Panc1 (cell line): ENCODE measurements at places on chromosomes 12 and 14.

DNA sequence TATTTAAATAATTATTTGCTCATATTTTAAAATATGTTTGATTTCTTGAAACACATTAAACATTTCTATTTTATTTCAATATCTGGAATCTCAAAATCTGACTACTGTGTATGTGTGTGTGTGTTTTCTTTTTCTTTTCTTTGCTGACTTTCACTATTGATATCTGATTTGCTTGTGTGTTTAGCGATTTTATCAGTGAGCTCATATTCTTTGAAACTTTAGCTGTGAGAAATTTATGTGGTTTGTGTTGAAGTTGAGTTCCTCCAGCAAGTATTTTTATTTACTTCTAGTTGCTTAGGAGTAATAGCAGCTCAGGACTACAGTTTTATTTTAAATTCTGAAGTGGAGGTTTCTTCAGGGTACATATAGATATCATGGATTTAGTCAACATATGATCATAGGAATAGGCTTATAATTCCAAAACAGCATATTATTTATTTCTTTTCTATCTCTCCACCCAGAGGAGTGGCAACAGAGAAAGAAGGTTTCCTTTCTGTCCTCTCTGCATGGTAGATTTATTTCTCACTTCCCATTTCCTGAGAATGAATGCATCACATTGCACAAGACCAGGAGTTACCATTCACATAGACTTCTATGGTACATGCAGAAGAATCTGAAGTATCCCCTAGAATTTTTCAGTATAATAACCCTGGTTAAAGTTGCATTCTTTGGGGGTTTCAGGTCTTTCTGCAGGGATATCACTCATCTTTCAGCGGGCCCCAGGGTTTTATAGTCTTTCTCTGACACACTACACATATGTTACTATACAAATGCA, 60.5 kb downstream of the PTPRQ start:
- no peak for DNase-seq

GRCh38 chr12:39240587-39240986, 202.3 kb downstream of the KIF21A start:
- no peak for DNase-seq

GRCh38 chr12:110538869-110539622, 36.9 kb downstream of the RAD9B start:
- DNase-seq, result no peak

DNA sequence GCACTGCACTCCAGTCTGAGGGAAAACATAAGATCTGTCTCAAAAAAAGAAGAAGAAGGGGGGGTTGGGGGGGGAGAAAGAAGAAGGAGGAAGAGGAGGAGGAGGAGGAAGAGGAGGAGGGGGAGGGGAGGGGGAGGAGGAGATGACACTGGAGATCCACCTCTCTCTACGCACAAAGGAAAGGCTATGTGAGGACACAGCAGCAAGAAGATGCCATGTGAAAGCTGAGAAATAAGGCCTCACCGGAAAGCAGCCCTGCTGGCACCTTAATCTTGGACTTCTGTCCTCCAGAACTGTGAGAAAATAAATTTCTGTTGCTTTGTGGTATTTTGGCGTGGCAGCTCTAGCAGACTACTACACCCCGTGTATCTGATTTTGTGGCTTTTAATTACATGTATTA, 477.9 kb downstream of the MED13L start:
- DNase-seq, result no peak

DNA sequence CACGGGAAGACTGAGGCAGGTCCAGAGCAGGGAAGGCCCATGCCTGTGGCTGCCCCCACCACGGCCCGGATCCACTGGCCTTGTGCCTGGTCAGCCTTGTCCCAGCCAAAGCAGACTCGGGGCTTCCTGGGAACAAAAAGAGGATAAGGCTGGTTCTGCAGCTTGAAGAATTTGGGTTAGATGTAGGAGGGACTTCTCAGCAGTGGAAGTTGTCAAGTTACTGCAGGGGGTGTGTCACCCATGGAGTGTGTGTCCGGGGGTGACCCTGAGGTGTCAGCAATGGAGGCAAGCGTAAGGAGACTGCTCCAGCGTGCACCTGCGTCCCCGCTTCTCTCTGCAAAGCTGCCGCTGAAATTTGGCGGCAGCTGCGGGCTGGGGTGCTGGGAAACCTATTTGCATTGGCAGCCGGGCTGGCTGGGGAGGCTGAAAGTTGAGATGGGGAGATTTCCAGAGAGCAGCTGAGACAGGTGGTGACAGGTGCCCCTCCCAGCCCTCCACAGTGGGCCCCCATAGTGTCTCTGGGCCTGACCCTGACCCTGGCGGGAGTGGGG, 12.5 kb upstream of the TNFAIP2 start:
- no peak for DNase-seq

GRCh38 chr12:112134731-112135130, 9.4 kb downstream of the TRAFD1 start:
- DNase-seq, result no peak

DNA sequence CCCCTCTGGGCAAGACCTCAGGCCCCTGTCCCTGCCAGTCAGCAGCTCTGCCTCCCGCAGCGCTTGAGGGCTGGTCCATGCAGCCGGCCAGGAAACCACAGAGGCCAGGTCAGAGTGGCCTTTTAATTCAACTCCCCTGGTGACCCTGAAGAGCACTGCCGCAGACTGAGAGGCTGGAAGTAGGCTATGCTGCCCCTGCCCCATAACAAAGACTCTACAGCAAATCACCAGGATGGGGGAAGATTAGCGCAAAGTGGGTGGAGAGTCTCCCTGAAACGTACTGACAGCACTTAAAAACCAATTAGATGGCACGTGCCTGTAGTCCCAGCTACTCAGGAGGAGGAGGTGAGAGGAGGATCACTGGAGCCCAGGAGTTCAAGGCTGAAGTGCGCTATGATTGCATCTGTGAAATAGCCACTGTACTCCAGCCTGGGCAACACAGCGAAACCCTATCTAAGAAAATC, 70.5 kb downstream of the ITPK1 start:
- no peak for DNase-seq

GRCh38 chr12:58592475-58593207, 327.7 kb downstream of the LRIG3 start:
- no peak for DNase-seq

DNA sequence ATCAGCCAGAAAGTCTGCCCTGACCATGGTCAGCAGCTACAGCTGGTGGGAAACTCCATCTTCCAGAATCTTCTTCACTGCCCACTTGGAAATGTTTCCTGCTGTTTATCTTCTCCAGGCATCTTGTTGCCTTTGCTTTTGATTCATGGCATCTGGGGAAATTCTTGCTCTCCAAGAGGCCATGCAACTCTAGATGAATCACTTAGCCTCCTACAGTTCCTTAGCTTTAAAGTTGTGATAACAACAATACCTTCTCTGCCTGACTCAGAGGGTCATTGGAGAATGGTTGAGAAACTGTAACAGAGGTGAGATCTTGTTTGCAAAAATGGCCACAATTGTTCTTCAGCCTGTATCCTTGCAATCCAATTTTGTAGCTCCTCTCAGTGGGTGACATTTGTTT, 121.0 kb upstream of the VRK1 start:
- no peak for DNase-seq

DNA sequence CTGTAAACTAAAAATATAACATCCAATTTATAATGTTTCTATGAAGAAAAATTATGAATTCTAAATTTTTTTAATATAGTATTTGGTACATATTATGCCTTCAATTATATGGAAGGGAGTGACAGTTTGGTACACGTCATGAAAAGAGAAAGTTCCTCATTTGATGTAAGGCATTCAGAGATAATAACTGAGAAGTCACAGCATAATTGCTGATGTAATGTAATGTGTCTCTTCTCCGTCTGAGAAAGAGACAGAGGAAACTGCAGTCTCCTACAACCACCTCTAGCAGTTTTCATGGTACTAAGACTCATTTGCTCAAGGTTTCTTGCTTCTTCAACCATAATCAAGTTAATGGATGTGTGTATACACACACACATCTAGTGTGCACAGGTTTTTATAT, 2.3 kb upstream of the CD69 start:
- no peak for DNase-seq

GRCh38 chr12:46509135-46509534, 136.6 kb upstream of the SLC38A2 start:
- DNase-seq, result no peak

- DNase-seq, result no peak
These were observed 851.4 kb upstream of the SEL1L start for GRCh38 chr14:82385048-82385447.

GRCh38 chr12:3469711-3470110, 21.3 kb upstream of the PRMT8 start:
- no peak for DNase-seq

DNA sequence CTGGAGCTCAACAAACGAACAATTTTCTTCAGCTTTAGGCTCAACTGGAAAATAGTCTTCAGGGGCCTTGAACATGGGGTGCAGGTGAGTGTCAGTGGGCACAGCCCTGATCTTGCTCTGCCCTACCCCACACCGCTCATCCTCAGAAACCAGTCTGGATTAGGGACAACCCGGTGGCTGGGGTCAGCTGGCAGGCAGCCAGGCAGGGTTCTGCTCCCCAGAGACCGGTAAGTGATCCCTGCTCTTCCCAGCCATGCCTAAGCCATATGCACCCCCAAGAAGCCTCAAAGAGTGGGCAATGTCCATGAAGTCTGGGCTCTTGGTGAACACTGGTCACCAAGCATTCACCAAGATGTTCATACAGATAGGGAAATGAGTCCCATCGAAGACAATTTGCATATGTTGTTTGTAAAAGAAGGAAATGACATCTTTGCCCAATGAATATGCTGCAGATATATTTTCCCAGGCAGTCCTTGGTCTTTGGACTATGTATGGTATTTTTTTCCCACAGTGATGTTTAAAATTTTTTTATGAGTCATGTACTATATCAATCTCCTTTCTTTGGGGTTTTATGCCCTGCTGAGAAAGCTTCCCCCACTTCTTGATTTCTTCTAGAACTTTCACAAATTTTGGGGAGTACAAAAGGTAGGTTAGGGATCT, 63.9 kb upstream of the VASH1 start:
- no peak for DNase-seq

DNA sequence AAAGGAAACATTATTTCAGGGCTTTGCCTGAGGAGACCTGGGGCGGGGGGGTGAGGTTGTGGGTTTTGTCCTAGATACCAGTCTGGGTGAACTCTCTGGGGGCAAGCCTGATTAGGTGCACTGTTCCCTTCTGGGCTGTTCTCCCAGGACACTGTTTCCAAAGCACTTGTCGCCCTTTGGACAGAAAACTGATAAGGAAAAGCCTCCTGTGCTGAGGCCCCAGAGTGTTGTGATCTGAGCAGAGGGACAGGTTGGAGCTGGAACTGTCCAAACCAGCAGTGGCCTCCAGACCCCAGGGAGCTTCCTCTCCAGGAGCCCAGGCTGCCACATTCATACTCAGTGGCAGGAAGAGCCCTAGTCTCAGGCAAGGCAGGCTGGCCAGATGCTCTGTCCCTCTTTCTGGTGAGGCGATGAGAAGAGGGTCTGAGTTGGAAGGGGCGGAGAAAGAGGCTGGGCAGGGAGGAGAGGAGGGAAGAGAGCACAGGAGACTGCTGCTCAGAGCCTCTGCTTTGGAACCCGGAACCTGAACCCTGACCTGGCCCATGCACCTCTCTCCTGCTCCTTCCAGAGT, 1.9 kb downstream of the GALNT16 start:
- no peak for DNase-seq

DNA sequence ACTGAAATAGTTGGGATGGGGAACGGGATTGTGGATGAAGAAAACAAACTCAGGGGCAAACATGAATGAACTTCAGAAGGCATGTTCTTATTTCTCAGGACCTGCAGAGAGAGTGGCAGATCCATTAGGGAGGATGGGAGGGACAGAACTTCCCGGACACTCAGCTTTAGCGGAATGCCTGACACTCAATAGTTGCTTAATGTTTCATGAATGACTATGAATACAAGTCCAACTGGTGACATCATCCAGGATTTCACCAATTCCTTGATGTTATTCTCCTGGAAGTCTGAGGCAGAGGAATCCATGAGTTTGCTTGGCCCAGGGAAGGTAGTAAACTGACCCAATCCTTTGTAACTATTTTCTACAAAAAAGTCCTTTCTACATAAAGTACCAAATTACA, 37.8 kb upstream of the LRRC10 start:
- DNase-seq, result no peak

DNA sequence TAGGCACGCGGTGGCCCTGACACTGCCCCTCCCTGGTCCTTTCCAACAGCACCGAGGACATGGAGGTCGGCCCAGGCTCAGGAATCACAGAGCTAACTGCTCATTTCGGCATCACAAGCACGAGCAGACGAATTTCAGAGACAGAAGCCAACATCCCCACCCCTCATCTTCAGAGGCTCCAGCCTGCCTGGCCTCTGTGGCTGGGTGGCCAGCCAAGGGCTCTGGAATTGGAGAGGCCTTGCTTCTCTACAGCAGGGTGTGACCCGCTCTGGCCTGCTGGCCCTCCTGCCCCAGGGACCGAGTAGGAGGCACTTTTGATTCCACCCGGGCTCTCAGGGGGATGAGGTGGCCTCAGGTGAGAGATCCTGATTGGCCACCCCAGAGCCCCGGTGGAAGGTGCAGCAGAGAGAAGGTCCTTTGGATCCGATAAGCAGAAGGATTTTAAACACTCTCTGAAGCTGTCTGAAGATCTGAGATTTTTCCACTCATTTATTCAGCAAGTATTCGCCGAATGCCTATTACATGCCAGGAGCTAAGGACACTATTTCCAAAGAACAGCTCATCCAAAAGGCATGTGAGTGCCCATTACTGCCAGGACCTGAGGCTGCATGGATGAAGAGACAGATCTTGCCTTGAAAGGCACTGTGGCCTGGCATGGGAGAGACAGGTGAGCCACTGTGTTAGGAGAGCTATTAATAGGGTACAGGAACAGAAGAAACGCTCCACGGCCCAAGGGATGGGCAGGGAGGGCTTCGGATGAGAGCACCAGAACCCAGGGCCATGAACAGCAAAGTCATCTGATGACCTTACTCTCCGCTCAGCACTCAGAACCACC, 10.2 kb downstream of the BAG5 start:
- DNase-seq, result no peak

- DNase-seq, result no peak
These were observed 76.0 kb downstream of the KCNK13 start for GRCh38 chr14:90137807-90138206.

- no peak for DNase-seq
These were observed 341.6 kb downstream of the VRK1 start for GRCh38 chr14:97138801-97139200.

DNA sequence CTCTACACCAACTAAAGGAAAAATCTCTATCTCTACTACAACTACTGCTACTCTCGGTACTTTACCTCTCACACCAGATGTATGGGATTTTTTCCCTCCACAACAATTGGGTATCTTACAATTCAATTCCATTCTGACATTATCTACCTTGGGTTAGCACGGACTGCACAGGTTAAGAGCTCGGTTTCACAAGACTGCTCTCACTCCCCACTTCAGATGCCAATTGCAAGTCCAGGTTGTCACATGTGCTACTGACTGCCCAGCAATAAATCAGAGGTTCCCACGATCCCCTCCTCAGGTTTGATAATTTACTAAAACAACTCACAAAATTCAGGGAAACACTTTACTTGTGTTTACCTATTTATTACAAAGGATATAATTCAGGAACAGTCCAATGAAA, 58.0 kb downstream of the OVCH1 start:
- DNase-seq, result no peak

DNA sequence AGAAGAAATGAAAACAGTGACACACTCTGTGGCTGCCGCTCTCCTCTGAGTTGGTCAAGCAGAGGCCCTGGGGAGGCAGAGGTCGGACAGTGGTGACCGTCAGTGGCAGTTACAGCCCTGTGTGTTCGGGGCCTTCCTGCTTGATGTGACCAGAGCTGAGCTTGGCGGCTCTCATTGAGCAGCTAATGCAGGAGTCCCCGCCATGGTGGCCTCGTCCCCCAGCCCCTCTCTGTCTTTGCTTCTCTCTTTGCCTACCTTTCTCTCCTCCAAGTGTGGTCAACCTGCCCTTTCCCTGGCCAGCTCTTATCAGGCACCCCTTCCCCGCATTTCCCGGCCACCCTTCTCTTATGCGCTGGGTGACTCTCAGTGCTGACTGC, 362.8 kb downstream of the CACNA1C start:
- DNase-seq, result no peak
